IMR-90 (cell line): ENCODE measurements at places on chromosomes 1 and 21. TPM values are rescaled to one million over a fixed set of nuclear protein-coding genes. Genes with fewer than 3 reads are reported as not detected.

Gene CFAP141
- total RNA-seq = not detected in 2 replicates

Gene RNF223
- total RNA-seq = not detected in 2 replicates

Gene CHRNB2
- total RNA-seq = under 0.01 TPM in 1 of 2 replicates, not detected in the other

Gene FCRL1
- total RNA-seq = not detected in 2 replicates

Gene OR2T29
- not detected in 2 replicates for total RNA-seq

Gene CR1L
- total RNA-seq = not detected in 2 replicates

Gene HSF2BP
- total RNA-seq = 0.83 and 0.90 TPM in 2 replicates

Gene CTNNBIP1
- 24.7 and 41.9 TPM in 2 replicates for total RNA-seq

Gene THEM5
- total RNA-seq = not detected in 2 replicates

Gene LMX1A
- total RNA-seq = not detected in 2 replicates

Gene OR2T2
- not detected in 2 replicates for total RNA-seq

Gene IQGAP3
- 13.6 TPM in 2 replicates for total RNA-seq

Gene INSRR
- not detected in 2 replicates for total RNA-seq

Gene MAN1A2
- 29.4 and 60.8 TPM in 2 replicates for total RNA-seq

Gene GPR161
- 11.1 and 13.3 TPM in 2 replicates for total RNA-seq

Gene FMO3
- total RNA-seq = under 0.01 TPM in 1 of 2 replicates, not detected in the other

Gene PDE9A
- total RNA-seq = 0.56 and 0.90 TPM in 2 replicates

Gene PI4KB
- 77.2 and 94.5 TPM in 2 replicates for total RNA-seq

Gene NBPF14
- 24.7 and 43.7 TPM in 2 replicates for total RNA-seq

Gene ZNF684
- 4.1 and 5.0 TPM in 2 replicates for total RNA-seq

Gene TSSK3
- total RNA-seq = not detected in 2 replicates

Gene SPATA46
- total RNA-seq = not detected in 2 replicates

Gene SPRR2A
- not detected in 2 replicates for total RNA-seq

Gene MUTYH
- total RNA-seq = 8.9 and 9.1 TPM in 2 replicates

Gene LCE2C
- total RNA-seq = not detected in 2 replicates

Gene KLF17
- total RNA-seq = 0.28 and 0.36 TPM in 2 replicates

Gene GPBP1L1
- total RNA-seq = 57.4 and 83.6 TPM in 2 replicates

Gene GJC2
- total RNA-seq = 1.1 and 1.4 TPM in 2 replicates

Gene SYCP1
- not detected in 2 replicates for total RNA-seq

Gene MCOLN2
- total RNA-seq = 0.54 and 1.1 TPM in 2 replicates

Gene HSD11B1
- total RNA-seq = 0.28 and 0.72 TPM in 2 replicates

Gene NECTIN4
- total RNA-seq = under 0.01 and 0.18 TPM in 2 replicates

Gene GCSAML
- not detected in 2 replicates for total RNA-seq

Gene KIF21B
- total RNA-seq = 0.36 and 0.56 TPM in 2 replicates

Gene CD53
- not detected in 2 replicates for total RNA-seq

Gene PARK7
- 207 and 384 TPM in 2 replicates for total RNA-seq

Gene TMEM183A
- 63.1 and 68.0 TPM in 2 replicates for total RNA-seq

Gene ATAD3A
- total RNA-seq = 26.1 and 27.2 TPM in 2 replicates

Gene SPRR2B
- total RNA-seq = not detected in 2 replicates

Gene OR6K3
- total RNA-seq = not detected in 2 replicates

Gene OTUD7B
- total RNA-seq = 18.1 and 18.6 TPM in 2 replicates

Gene MTARC1
- 0.18 and 0.28 TPM in 2 replicates for total RNA-seq

Gene PCAT6
- 0.56 TPM in 1 of 2 replicates, not detected in the other for total RNA-seq

Gene GPR52
- total RNA-seq = 0.90 and 2.2 TPM in 2 replicates

Gene C1orf74
- total RNA-seq = 4.2 and 4.3 TPM in 2 replicates

Gene FAM78B
- total RNA-seq = under 0.01 and 0.28 TPM in 2 replicates

Gene ACKR1
- total RNA-seq = not detected in 2 replicates

Gene ADGRL4
- 3.2 and 8.6 TPM in 2 replicates for total RNA-seq

Gene PTPRC
- total RNA-seq = not detected in 2 replicates

Gene MAGOH
- total RNA-seq = 3.8 and 26.4 TPM in 2 replicates

Gene MIXL1
- total RNA-seq = not detected in 2 replicates

Gene DNAJC28
- total RNA-seq = 0.54 and 1.4 TPM in 2 replicates

Gene WNT4
- total RNA-seq = not detected in 2 replicates

Gene ACTL8
- total RNA-seq = under 0.01 and 0.28 TPM in 2 replicates

Gene NOS1AP
- under 0.01 and 0.18 TPM in 2 replicates for total RNA-seq

Gene CFAP107
- not detected in 2 replicates for total RNA-seq

Gene VCAM1
- 19.7 and 21.1 TPM in 2 replicates for total RNA-seq

Gene CELA2B
- not detected in 2 replicates for total RNA-seq

Gene OR2L2
- total RNA-seq = not detected in 2 replicates
